ENCODE measurements at places on chromosomes 3 and 15.

- DNase-seq: no peak
Observed at GRCh38 chr3:39284457-39284881, 4.6 kb upstream of the CX3CR1 start.

GRCh38 chr3:12178091-12178820 is 19.5 kb upstream of the TIMP4 start:
- DNase-seq: no peak

- no peak for DNase-seq
Observed at GRCh38 chr15:70533931-70534742, 229.2 kb downstream of the UACA start.

- DNase-seq: no peak
Observed at GRCh38 chr3:75327453-75327852, 336.7 kb upstream of the FRG2C start.

All from NCI-H2081 (cell line).